ENCODE measurements at places on chromosomes 1 and 21.

DNA sequence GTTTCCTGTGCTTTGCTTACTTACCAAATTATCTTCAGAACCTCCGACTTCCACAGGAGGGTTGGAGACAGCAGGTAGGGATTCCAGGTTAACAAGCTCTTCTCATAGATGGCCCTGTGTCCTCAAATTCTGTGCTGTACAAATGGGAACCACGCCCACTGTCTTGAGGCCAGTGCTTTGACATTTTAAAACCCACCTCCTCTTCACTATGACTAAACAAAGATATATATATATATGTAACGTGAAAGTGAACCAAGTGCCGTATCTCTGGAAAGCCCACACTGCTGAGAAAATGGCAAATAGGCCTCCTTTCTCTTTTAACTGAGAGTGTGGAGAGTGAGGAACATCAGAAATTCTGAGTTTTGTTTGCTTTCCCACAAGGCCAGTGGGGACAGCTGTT, 99.6 kb downstream of the ZBTB18 start:
- DNase-seq: no peak

GRCh38 chr1:220385158-220385557, 112.9 kb upstream of the RAB3GAP2 start:
- DNase-seq: no peak

DNA sequence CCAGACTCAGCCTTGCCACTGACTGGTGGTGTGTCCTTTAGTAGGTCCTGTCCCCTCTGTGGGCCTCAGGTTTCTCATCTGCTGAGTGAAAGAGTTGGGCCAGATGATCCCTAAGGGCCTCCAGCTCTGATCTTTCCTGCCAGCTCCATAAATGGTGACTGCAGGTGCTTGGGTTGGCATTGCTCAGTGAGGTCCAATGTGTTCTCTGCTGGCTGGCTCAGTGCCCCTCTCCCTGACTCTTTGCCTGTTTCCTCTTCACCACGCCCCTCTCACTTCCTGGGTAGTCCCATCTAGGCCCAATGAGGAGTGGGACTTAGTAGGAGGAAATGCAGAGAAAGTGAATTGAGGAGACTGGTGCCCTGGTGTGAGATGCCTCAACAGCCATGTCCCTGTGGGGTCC, 36.6 kb downstream of the UBE2T start:
- DNase-seq: no peak

GRCh38 chr1:975896-976683, 5.8 kb downstream of the PERM1 start:
- peak; percentile 29 for DNase-seq

GRCh38 chr1:101174722-101175121, 62.1 kb upstream of the S1PR1 start:
- DNase-seq: no peak

DNA sequence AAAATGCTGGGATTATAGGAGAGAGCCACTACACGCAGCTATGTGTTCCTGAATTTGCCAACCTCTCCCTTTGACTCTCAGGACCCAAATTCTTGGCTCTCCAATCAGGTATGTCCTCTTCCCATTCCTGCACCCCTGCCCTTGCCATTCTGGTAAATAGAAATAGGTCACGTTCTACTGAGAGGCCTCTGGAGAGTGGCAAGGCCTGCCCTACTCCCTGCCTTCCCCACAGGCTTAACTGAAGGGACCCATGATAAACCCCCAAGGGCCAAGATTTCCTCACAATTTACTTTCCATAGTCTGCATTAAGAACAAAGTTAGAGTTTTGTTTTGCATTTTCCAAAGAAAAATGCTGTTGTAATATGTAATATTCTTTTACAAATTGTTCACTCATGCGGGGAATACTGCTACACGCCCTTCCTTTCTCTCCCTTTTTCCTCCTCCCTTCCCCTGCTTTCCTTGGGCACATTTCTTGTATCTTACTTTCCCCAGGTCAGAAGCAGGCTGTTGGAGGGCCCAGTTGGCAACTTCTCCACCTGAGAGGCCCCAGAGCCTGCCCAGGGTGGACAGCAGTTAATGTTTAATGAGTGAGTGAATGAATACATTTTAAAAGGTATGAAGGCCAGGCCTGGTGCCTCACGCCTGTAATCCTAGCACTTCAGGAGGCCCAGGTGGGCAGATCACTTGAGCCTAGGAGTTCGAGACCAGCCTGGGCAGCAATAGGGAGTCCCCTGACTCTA, 33.9 kb upstream of the PUM1 start:
- DNase-seq: no peak

- DNase-seq: no peak
These were observed 2.2 kb upstream of the INAVA start for GRCh38 chr1:200892546-200892945.

DNA sequence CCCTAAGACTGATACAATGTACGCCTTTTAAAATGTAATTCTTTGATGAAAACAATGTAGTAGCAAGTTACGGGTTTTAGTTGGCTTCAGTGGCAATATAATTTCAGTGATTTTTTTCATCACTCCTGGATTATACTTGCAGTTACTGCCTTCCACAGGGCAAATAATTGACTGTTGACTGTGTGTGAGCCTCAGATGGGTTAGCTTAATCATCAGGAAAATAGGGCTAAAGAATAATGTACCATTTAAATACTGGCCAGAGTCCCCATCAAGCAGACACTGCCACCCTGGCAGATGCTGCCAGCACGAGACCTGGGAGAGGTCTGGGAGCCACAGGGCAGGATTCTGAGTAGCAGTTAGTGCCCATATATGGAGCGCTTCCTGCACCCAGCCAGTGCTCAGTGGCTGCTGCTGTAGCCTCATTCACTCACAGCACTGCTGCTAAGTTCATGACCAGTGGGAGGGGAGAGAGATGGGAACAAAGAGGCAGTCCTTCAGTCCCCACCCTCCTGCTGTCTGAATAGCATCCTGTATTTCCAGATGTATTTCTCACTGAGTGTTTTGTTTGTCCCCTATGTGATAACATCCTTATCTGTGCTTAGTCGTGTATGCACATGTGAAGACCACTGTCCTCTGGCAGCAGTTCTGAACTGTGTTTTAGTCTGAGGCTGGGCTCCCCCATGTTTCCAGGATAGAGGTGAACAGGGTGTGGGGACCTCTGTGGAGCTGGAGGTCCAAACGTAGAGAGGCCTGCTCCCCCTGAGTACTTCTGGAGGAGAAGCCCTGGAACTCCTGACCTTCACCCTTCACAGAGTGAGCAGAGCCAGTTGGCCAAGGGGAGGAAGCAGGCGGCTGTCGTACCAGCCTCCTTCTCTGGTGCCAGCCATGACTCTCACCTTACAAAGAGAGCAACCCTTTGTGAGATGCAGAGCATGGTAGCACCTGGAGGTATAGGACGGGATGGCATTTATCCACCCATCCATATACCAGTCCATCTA, 80.4 kb downstream of the ADARB1 start:
- no peak for DNase-seq

DNA sequence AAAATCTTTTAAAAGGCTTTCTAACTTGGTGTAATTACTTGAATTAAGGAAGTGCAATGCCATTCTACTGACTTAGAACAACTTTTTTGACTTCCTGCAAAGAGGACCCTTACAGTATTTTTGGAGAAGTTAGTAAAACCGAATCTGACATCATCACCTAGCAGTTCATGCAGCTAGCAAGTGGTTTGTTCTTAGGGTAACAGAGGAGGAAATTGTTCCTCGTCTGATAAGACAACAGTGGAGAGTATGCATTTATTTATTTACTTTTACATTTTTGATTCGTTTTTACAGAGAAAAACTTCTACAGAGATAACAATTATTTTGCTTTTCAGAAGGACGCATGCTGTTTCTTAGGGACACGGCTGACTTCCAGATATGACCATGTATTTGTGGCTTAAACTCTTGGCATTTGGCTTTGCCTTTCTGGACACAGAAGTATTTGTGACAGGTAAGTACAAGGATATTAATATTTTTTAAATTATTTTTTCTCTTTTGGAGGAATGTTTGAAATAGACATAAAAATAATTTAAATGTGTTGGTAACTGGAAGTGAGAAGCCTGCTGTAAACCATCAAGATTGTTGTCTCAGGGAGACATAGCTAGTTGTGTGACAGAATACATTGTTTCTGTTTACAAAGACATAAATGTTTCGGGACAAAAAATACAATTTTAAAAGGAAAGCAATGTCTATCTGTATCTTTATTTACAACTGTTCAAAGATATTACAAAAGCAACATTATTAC, at the start of gene PTPRC:
TSS of gene PTPRC (plus strand) at position 147 of the 742 bp plus-strand sequence. CDS start at position 376, 229 bp downstream.
- DNase-seq: no peak

DNA sequence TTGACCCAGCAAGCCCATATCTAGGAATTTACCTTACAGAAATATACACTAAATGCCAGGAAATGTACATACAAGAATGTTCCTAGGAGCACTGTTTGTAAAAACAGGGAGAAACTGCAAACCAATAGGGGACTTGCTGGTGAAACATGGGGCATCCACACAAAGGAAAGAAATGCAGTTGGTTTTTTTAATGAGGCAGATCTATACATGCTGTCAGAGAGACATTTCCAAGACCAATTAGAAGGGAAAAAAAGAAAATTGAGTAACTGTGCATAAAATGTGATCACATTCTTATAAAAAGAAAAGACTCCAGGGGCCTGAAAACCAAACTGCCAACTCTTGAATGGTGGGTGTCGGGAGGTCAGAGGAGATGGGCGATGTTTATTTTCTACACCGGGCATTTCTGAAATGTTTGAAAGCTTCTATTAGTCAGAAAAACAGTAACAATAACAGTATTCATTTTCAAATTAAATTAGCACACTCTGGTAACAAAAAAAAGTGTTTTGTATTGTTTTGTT, 56.6 kb downstream of the MATN1 start:
- no peak for DNase-seq

GRCh38 chr1:245969283-245969682, 537.8 kb downstream of the SMYD3 start:
- DNase-seq: no peak

GRCh38 chr1:43705334-43705733, 2.0 kb upstream of the ST3GAL3 start:
- no peak for DNase-seq

DNA sequence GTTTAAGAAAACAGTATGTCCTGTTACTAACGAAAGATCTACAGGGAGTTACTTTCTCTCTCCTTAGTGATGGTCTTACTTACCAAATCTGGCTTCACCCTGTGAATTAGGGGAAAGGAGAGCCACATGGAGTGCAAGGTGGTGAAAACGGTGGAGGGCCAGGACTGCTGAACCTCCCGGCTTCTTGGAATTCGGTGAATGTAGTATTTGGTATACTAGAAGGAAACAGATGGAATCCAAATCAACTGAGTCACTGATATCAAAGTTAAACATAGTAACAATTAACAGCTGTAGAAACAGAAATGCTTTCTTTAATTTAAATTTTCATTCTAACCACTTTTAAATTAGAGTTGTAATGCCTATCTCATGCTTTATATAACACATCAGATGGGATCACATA, 45.7 kb downstream of the ALG14 start:
- DNase-seq: no peak
